ENCODE measurements at places on chromosomes 4 and X.
A peak's percentile ranks its signal among the peaks of the same experiment; 100 is the strongest.

GRCh38 chrX:19646282-19646681 is 131.0 kb upstream of the MAP3K15 start:
- DNase-seq: no peak

- DNase-seq: no peak
Observed at GRCh38 chr4:123346951-123347350, 49.6 kb upstream of the SPRY1 start.

GRCh38 chr4:185215261-185215660 is 5.9 kb downstream of the SNX25 start:
- no peak for DNase-seq

- peak; percentile 44 for DNase-seq
Observed at GRCh38 chrX:150364347-150365050, 1.4 kb downstream of the MAMLD1 start.

GRCh38 chrX:122055460-122055859 is 1008.0 kb downstream of the GLUD2 start:
- no peak for DNase-seq

DNA sequence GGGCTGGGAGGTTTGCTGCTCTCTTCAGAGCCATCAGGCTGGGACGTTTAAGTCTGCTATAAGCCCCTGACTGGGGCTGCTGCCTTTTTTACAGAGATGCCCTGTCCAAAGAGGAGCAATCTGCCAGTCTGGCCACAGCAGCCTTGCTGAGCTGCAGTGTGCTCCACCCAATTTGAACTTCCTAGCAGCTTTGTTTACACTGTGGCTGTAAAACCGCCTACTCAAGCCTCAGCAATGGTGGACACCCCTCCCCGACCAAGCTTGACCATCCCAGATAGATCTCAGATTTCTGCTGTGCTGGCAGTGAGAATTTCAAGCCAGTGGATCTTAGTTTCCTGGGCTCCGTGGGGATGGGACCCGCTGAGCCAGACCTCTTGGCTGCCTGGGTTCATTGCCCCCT is 40.7 kb downstream of the SPATA18 start:
- DNase-seq: no peak

GRCh38 chr4:150136481-150136880 is 58.2 kb downstream of the DCLK2 start:
- no peak for DNase-seq

GRCh38 chrX:28324321-28324721 is 262.9 kb upstream of the IL1RAPL1 start:
- DNase-seq: no peak

GRCh38 chrX:129706400-129707072 is 32.2 kb upstream of the XPNPEP2 start:
- peak; percentile 39 for DNase-seq

DNA sequence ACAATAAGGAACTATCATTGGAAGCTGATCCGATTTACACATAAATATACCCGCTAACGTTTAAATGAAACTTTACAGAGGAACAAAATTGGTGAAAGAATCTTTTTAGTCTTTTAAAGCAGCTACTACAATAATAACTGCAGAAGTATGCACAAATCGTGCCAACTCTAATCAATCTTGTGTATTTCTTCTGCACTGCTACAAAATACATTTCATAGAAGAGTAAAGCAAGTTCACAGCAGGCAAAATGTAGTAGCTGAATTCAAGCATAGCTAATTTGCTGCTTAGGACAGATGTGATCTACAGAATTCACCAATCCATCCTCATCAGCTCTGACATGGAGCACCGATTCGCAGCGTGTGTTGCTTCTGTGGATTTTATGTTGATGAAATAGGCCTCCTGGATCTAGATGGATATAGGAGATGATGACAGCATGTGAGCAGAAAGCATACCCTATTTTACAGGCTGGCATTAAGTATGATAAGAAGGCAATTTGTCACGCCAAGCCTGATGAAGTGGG is 367.3 kb upstream of the FGF13 start:
- no peak for DNase-seq

DNA sequence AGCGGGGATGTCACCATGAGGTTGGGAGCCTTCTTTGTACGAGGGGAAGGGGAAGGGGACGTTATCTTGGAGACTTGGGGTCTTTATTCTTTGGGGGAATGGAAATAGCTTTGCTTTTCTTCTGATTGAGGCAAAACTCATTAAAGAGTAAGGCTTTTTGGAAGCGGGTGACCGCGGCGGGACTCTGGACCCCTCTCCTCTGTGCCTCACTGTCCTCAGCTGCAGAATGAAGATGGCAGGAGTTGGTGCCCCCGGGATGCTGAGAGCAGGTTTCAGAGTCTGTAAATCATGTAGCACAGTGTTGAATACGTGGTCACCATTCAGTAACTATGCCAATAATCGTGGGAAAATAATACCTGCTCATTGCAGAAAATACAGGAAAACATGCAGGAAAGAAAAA is 32.1 kb downstream of the HTT-AS start:
- no peak for DNase-seq

- DNase-seq: no peak
Observed at GRCh38 chrX:101787934-101788333, 128.3 kb upstream of the ARMCX2 start.

All from left cardiac atrium (tissue), 4 donors.